Mucosa of gallbladder (tissue), 1 donor: ENCODE measurements at places on chromosomes 4 and X. TPM values are rescaled to one million over a fixed set of nuclear protein-coding genes. Genes with fewer than 3 reads are reported as not detected.

DNA sequence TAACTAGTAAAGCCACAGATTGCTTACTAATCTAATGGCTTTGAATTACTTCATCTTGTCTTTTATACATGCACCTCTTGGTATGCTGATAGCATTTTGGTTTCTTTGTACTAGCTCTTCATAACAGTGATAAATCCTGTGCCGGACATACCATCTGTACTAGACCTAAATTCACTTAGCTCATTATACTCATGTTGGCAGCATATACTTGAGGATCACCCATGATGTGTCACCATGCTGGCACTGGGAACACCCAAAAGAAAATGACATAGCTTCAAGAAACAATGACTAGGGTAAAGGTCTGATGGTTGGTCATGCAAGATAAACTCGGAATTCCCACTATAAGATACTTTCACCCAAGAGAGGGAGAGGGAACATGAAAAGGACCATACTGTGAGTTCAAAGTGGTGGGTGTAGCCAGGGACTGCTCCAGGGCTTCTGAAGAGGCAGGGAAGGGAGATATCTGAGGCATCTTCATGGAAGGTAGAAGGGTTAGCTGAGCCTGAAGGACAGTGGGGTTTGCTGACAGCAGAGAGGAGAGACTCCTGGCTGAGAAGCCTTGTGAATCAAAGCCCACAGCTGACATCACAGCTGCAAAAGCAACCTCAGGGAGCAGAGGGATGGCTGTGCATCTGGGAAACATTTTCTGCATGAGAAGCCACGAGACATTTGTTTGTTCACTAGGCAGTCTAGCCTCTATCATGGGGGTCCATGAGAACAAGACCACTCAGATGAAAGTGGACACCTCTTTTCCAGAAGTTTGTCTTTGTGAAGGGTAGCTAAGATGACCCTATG, 314.2 kb downstream of the RAB28 start:
- DNase-seq = no peak

DNA sequence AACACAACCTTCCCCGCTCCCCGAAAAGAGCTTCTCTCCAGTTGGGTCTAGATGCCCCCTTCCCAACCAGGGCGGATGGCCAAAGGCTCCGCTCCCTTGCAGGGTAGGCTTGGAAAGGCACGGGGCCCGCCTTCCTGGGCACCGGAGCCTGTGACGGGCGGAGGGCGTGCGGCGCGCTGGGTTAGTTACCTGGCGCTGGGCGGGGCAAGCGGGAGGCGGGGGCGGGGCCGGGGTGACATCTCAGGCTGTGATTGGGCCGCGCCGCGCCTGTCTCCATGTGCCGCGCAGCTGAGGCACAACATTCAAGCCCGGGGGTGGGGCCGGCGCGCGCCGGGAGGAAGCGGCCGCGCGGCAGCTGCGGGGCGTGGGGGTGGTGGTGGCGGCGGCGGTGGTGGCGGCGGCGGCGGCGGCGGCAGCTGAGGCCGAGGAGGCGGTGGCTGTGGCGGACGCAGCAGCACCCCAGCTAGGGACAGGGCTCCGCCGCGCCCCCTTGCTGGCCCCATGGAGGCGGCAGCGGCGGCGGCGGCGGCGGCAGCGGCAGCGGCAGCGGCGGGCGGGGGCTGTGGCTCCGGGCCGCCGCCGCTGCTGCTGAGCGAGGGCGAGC, at the start of gene REPS2:
Gene REPS2 (plus strand): TSS at position 298 of the 604 bp plus-strand sequence. CDS start 204 bp downstream, at position 502.
- DNase-seq = peak; percentile 85

DNA sequence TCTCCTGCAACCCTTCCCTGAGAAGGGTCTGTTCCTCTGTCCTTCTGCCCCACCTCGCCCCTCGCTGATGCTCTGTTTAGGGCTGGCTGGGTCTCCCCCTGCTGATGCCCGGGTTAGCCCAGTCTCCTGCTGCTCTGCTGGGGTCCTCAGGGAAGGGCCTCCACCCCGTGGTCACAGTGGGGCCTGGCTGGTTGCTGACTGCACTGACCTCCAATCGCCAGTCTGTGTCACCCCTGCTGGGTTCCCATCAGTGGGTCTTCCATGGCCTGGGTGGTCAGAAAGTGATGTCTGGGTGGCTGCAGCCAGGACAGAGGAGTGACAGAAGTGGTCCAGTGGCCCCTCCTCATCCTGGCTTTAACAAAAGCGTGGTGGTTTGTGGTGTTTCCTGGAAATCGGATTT, 44.7 kb downstream of the EVC start:
- no peak for DNase-seq

DNA sequence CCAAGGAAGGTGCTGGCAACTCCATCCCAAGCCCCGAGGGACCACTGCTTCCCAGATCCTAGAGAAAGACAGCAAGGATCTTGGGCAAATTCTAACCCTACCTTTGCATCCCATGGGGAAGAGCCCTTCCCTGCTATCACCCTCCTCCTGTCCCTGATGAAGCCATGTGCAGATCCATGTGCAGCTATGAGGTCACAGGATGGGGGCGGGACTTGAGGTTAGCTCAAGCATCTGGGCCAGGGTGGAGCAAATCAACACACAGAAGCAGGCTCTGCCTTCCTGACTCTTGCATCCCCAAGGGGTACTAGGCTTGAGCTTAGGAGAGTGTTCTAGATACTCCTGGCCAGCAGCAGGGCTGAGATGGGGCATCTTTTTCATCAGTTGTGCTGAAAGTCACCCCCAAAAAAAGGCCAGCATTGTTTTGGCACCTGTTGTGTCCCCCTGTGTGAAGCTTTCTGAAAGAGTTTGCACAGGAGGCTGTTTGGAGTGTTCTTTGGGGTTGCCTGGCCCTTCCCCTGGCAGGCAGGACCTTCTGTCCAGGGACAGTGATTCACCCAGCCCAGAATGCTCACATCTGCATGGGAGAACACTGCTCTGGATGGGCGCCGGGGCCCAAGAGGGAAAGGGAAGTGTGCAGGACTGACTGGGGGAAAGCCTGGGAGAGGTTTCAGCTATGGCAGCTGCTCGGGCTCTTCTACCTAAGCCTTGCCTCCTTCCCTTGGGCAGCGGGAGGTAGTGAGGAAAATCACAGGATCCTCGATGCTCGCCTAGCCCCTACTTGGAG, 50.8 kb downstream of the PRPS1 start:
- peak; percentile 68 for DNase-seq

GRCh38 chr4:120886191-120886590, 36.3 kb downstream of the PRDM5 start:
- no peak for DNase-seq

GRCh38 chr4:122661176-122662160, 40.6 kb upstream of the IL21 start:
- no peak for DNase-seq

GRCh38 chr4:3262208-3263052, 13.5 kb downstream of the MSANTD1 start:
- DNase-seq = no peak

- DNase-seq = no peak
Observed at GRCh38 chr4:173509036-173510001, 20.7 kb downstream of the HAND2 start.

GRCh38 chrX:38768079-38768478, 33.2 kb upstream of the MID1IP1 start:
- no peak for DNase-seq

GRCh38 chr4:119394826-119395225, 72.9 kb upstream of the FABP2 start:
- no peak for DNase-seq

DNA sequence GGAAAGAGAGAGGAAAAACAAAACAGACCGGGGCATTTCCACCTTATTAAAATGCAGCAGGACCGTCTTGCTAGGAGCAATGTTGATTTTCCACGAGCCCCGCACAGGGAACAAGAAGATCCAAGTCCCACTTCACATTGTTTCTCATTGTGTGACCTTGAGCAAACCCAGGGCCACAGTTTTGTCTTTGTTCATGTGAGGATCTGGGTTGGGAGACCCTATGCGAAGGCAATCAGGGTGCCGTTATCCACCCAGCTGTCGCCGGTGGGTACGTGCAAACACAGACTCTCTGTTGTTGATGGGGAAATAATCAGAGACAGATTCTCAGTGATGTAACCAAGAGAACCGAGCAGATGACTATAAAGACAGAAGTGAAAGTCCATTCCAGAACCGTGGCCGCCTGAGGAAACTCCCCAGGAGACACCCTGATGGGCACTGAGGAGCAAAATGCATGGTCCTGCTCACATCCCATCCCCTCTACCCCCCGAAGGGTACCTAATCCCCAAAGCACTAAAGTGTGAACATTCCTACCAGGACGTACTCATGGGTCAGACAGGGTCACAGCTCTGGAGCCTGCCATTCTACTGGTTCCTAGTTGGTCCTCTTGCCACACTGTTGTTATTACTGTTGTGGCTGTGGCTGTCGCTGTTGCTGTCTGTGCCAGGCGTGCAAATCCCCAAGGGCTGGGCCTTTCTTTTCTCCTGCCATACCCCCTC, 102.7 kb upstream of the RBPJ start:
- no peak for DNase-seq

DNA sequence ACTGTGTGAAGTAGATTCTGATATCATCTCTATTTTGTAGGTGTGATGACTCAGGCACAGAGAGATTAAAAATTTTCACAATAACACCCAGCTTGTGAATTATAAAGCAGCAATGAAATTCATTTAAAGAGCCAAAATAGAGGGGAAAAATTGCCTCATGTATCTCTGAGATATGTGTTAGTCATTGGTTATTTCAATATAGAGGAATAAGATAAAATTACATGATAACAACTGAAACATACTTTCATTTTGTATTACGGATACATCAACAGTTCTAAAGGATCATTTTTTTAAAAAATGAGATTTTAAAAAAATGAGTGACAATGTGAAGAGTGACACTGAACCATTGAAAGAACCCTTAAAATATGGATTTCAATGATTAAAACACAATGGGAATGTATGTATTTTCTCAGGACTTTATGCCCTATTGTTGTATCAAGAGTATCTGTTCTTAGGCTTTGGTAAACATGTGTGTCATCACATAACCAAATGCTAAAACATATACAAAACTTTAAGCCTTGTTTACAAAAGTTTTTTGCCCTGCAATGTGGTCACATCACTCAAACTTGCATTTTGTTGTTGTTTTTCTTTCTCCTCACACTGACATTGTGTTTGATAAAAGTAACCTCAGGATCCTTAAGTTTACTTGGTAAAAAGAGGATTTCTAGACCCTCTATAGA, 221.3 kb downstream of the ANTXR2 start:
- no peak for DNase-seq

DNA sequence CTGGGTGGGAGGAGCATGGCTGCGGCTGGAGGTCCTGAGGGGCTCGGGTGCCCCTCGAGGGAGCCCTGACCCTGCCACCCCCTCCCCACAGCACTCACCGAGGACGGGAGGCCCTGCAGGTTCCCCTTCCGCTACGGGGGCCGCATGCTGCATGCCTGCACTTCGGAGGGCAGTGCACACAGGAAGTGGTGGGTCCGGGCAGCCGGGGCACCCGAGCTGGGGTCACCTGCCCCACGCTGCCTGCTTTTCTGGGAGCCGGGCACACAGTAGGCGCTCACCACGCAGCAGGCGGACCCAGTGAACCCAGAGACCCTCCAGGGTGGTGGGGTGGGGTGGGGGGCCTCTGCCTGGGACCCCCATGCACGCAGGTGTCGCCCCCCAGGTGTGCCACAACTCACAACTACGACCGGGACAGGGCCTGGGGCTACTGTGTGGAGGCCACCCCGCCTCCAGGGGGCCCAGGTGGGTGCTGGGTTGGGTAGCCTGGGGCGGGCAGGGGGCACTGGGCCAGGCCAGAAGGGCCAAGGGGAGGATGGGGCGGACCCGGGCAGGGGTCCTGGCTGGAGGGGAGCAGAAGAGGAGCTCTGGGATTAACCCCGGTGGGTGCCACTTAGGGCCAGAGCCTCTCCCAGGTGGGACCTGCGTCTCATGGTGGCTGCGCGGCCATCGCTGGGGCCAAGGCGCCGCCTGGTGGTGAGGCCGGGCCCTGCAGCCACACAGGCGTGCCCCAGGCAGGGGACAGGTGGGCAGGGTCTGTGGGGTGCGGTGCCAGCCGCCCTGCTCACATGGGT, 1.4 kb downstream of the HGFAC start:
- no peak for DNase-seq

- DNase-seq = no peak
Observed at GRCh38 chr4:21655031-21655430, 293.5 kb downstream of the KCNIP4 start.

DNA sequence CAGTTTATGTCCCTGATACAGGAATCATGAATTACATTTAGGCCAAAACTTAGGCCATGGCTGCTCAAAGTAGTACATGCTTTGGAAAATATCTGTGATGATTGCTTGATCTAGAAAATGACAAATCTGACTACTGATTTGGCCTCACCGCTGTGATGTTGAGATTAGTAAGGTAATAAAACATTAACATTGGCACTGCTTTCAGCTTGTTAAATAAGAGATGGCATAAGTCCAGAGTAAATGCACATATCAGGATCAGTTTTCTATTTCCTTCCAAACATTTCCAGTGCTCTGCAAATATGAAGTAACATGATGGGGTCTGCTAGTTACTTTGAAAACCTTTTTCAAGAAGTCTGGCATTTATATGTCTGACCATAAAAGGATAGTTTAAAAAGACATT, 687.3 kb upstream of the ACTRT1 start:
- no peak for DNase-seq

DNA sequence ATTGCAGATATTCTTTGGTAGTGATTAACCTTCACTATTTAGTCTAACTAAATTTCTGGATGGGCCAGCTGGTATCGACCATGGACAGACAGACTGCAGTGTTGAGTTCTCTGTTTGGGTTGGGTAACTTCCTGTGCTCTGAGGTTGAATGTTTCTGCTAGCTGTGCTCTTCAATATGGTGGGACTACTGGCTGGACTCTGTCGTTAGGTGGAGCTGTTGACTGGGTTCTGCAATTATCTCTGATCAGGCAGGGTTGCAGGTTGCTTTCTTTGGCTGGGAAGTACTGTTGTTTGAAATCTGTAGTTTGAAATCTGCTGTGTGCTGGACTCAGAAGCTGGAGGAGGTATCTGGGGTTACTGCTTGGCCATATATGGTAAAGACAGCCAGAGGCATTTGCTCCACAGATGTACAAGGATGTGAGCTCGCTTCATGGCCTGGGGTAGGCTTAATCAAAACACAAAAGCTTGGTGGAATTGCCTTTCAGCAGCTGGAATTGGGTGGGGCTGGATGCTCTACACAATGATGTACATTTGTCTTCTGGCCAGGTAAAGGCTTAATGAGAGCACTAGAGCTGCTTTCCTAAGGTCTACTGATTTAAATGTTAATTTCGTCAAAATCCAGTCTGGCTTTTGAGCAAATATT, 1472.0 kb downstream of the FAM133A start:
- DNase-seq = no peak

- DNase-seq = no peak
Observed at GRCh38 chr4:76607846-76608245, 172.8 kb downstream of the SHROOM3 start.

- no peak for DNase-seq
Observed at GRCh38 chrX:47633689-47634590, 4.2 kb upstream of the CFP start.

FATE1 gene
- 0.52 TPM for total RNA-seq

YIPF6 gene
- total RNA-seq = 47.7 TPM
